Activated naive CD4-positive, alpha-beta T cell treated with anti-CD3 and anti-CD28 coated beads, Interleukin-2, amount 50 U/mL, for 16 hours (primary cell): ENCODE measurements at places on chromosomes 2 and 18.

DNA sequence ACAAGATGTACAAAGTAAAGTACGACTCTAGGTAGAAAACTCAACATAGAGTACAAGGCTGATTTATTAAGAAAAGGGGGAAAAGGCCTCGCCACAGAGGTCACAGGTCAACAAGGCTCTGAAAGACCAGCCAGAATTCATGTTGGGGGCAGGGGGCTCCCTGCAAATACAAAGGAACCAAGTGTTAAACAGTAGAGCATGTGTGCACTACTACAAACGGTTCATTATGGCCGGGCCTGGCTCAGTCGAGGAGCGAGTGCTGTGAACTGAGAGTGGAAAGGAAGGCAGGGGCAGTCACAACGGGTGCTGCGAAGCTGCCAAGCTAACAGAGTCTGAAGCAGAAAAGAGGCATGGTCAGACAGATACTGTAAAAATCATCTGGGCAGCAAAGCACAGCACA is 77.1 kb downstream of the MBOAT2 start:
- no peak for DNase-seq

GRCh38 chr2:46278952-46279351 is 18.3 kb upstream of the EPAS1 start:
- DNase-seq, result no peak

- no peak for DNase-seq
These were observed 1006.6 kb upstream of the POU3F3 start for GRCh38 chr2:103847276-103847675.

DNA sequence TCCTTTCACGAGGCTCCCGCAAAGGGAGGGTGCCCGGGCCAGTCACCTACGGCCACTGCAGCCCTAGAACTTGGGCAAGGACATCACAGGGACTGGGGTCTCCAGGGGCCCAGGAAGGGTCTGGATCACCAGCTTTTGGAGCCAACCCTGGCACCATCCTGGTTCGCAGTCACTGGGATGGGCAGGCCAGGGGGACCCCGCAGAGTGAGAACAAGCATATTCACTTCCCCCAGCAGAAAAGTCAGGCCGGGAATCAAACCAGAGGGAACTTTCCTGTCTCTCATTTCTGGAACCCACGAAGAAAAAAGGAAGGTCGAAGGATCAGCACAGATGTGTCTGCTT is 15.4 kb downstream of the SMAD7 start:
- DNase-seq, result no peak

GRCh38 chr18:48715711-48716361 is 177.0 kb downstream of the CTIF start:
- no peak for DNase-seq

DNA sequence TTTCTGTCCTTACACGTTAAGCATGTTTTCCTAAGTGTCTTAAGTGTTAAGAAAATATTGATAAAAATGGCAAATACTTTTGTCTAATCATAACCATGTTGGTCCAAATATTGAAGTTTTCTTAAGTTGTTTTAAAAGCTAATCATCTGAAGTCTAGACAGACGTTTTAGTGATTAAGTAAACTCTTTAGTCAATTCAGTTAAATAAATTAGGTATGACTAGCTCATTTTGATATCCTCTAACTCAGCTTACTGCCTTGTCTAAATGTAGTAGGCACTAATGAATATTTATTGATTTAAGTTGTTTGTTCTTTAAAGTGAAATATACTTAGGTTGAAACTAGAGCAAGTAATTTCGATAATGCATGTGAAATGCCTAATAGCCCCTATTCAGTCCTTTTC is 471.8 kb upstream of the CHST9 start:
- DNase-seq, result no peak

- DNase-seq, result no peak
These were observed 2.9 kb upstream of the IL1F10 start for GRCh38 chr2:113064898-113065297.
